ENCODE measurements at places on chromosomes 12 and 14.

DNA sequence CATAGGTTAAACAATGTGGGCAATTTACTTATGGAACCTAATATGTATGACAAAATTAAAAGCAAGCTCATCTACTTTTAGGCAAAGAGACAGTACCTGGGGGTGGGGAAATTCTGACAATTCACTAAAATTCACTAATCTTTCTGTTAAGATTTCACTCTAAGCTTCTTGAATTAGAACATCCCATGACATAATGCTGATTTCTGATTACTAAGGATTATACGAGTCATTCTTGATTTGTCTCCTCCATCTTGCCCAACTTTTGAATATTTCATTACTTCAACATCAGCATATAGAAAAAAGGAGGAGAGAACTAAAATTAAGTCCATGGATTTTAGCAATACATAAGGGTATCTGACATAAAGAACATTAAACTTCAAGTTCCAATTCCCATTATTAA, 2.4 kb downstream of the CEP83 start:
- DNase-seq: no peak

- DNase-seq: no peak
Measured at GRCh38 chr14:69980457-69981425, 101.5 kb downstream of the SMOC1 start.

GRCh38 chr12:61011767-61012423, 1248.3 kb upstream of the USP15 start:
- DNase-seq: no peak

DNA sequence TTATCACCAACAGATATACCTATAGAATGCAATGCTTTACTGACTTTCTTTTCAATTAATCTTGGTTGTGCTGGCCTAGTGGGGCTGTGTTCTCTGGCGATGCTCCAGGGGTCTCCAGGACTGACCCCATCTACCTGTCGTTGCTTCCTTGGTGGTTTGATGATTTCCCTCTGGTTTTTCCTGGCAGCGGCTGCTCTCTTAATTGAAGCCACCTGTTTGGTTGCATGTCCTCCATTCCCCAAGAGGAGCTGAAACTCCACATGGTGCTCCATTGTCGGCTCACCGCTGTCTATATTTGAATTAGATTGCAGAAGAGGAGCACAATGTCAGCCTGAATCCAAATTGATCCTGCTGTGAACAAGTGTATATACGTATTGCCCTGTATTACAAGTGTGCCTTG, 7.1 kb upstream of the IFNG-AS1 start:
- no peak for DNase-seq

DNA sequence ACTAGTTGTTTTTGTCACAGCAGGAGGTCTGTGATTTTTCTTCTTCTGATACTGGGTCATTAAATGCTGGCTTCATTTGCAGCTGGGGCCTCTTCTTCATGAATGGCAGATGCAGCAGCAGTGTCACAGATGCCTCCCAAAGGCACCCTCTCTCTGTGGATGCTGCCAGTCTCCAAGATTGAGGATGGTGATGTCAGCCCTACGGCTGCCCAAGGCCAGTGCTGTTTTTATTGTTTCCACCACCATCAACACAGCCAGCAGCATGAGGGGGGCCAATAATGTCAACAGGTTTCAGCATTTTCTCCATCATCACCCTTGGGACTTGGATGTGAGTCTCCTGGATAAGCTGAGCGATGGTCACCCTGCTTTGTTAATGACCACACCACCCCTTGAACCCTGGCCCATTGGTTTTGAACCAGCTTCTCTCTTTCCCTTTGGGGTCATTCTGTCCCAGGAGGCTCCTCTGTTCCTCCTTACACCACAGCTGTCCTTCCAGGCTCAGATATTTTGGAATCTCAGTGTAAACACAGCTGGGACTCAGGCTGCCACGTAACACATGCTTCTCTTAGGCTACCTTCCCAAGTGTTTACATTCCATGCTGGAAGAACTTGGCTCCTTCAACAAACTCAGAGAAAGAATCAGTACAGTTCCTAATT, 151.7 kb upstream of the DDHD1 start:
- DNase-seq: no peak

GRCh38 chr12:110134691-110135411, 10.7 kb downstream of the IFT81 start:
- DNase-seq: no peak

- DNase-seq: no peak
Measured at GRCh38 chr14:34113991-34114390, 163.1 kb upstream of the EGLN3 start.

DNA sequence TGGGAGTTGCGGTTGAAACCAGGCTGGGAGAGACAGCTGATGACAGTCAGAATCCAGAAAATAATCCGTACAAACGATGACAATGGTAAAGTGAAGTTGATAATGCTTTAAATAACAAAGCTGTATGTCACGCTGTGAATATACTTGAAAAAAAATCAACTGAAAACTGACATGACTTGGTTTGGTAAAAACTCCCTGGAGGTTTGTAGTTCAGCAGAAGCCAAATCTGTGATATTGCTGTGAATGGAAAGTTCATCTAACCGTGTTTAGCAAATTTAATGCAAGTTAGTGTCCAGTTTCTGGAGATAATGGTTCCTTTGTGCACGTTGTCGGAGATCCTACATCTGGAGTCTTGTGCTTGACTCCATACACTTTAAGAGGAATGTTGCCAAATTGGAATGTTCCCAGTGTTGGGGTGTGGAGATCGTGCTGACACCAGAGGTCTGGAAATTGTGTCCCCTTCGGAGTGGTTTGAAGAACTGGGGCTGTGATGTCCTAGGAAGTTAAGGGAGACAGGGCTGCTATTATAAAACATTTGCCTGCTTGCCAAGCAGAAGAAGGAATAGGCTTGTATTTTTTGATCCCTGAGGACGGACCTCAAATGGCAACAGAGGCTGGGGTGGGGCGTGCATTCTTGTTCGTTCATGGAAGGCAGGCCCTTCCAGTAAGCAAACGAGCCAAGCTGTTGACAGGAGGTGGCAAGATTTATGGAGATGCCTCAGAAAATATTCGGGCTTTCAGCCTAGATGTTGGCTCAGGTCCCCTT, 30.6 kb downstream of the PPFIBP1 start:
- no peak for DNase-seq

- DNase-seq: no peak
Measured at GRCh38 chr12:76197283-76197682, 112.8 kb upstream of the NAP1L1 start.

DNA sequence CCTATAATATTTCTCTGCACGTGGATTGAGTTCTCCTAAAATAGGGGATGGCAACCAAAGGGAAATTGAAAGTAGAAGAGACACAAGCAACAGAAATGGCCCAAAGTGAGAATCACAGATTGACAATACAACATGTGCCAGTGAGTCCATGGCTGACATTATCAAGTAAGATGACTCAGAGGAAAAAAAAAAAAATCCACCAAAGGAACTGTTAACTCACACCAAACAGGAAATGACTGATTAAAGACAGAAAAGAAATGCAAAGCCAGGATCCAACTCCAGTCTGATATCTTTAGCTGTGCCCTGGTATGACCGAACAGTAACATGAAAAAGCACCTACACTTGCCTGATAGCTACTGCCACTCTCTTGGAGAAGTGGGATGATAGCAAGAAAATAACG, 485.0 kb downstream of the PRKD1 start:
- no peak for DNase-seq

DNA sequence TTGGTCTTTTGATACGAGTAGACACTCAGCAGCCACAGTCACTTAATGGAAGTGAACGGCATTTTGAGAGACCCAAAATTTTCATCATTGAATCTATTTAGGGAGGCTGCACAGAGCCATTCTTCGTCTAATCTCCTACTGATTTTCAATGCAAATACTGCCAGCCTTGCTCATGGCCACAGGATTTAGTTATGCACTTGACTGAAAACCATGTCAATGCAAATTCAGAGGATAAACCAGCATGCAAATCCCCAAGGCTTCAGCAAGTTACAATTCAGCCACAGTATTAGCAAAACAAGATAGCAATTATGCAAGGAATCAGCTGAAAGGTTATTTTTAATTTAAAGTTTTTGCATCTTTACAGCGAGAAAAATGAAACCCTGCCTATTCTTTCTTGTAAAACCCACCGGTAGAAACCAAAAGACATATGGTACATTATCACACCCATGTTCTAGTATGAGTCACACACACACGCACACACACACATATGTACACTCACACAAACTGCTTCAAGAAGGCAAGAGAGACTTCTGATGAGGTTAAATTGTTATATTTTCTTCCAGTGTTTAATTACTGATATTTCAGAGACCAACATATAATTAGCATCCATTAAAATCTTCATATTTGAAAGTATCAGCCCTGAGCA, 985.3 kb upstream of the FLRT2 start:
- no peak for DNase-seq

DNA sequence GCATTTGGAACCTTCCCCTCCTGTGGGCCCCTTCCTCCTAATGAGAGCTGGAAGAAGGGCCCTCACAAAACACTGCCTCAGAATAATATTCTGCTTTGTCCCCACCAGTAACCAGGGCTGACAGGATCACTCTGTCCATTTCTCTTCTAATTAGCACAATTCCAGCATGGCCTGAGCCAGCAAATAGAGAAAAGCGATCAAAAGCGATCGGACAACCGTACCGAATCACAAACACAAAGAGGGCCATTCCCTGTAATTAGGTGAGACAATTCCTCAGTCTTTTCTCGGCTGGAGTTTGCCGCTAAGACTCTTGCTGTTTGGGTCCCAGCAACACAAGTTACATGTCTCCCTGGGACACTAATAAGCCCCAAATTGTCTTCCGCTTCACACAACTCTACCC, 35.6 kb upstream of the VSX2 start:
- no peak for DNase-seq

- DNase-seq: no peak
Measured at GRCh38 chr12:21827083-21827482, 52.6 kb upstream of the KCNJ8 start.

DNA sequence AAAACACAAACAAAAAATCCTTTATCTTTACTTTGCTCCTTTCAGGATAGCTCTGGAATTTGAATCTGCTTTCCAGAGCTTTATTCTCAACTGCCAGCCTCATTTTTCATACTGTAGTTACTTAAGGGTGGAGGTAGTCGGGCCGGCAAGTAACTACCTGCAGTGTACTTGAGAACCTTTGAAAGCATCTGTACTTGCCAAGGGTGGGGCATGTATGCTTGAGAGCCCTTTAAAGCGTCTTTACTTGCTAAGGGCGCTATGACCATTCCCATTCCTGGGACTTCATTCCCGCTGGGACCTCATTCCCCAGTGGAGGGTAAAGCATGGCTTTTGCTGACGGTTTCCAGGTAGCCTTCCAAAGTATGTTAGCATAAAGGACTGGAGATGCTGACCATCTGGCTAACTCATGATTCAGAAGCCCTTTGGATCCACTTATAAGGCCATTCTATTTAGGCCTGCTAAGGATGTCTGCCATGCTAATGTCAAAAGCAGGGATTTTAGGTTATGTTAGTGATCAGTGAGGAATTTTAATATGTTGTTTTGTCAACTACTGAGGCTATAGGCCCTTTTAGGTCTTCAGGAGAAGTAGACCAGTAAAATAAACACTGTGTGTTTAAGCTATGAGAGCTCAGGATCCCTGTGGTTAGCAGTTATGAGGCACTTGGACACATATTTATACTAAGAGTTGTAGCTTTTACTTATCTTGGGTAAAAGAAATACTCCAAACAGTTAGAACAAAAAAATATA, 74.9 kb downstream of the CRADD start:
- DNase-seq: no peak

DNA sequence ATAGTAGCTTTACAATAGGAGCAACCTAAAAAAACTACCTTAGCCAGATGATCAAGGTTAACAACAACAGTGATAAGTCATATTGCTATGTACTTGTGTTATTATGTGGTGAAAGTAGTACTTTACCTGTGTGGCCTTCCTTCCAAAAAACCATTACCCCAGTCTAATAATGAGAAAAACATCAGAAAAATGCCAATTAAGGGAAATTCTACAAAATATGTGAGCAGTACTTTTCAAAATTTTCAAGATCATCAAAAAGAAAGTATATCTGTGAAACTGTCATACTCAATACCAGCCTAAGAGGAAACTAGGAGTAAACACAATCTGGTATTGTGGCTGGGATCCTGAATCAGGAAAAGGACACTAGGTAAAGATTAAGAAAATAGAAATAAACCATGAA, 165.3 kb upstream of the PKP2 start:
- no peak for DNase-seq

GRCh38 chr12:11863478-11863906, 207.2 kb upstream of the BCL2L14 start:
- no peak for DNase-seq

DNA sequence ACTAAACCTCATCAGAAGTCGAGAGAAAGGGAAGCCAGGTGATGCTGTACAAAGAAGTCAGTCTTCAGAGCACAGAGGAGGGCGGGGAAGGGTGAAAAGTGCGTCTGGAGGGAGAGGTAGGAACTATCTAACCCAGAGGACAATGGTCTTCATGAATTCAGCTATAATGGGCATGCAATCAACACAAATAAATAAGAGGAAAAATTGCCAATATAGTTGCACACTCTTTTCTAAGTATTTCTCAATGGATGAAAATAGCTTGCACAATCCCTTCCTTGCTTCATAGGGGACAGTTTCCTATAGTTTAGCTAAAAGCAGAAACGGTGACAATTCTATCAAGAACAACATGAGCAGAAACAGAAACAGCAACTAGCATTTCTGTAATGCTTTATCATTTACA, 931.2 kb downstream of the AACS start:
- no peak for DNase-seq

DNA sequence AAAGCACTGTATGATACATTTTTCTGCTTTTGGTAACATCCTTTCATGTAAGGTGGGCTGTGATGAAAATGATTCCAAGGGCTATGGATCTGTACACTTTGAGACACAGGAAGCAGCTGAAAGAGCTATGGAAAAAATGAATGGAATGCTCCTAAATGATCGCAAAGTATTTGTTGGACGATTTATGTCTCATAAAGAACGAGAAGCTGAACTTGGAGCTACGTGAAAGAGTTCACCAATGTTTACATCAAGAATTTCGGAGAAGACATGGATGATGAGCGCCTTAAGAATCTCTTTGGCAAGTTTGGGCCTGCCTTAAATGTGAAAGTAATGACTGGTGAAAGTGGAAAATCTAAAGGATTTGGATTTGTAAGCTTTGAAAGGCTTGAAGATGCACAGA, 22.1 kb upstream of the SRGAP1 start:
- no peak for DNase-seq

DNA sequence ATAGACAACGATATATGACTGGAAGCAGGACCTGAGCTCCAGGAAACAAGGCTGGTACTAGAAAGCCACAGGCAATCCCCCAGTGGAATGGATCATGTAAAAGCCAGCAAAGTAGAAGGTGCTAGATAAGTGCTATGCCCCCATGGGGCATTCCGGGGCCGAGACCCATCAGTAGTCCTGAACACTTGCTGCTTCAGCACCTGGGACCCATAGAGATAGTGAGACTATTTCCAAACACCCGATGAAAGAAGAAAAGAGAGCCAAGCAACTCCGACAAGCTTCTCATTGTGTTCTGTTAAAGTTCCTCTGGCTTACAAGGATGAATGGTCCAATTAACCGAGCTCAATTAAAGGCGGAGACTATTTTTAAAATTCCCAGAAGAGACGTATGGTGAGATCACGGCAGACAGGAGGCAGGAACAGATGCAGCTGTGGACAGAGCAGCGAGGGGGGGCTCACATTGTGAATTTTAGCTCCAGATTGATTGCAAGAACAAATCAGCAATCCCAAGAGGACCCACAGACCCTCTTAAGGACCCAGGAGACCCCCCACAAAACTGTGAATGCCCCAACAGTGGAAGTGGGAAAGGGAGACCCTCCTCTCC, 142.5 kb upstream of the OVCH1 start:
- no peak for DNase-seq

GRCh38 chr14:103123634-103124500, 606 bp downstream of the TNFAIP2 start:
- no peak for DNase-seq

GRCh38 chr12:58095002-58095401, 153.6 kb downstream of the ATP23 start:
- no peak for DNase-seq

Measured in thoracic aorta (tissue), 2 donors.